Gastroesophageal sphincter (tissue), 4 donors: ENCODE measurements at places on chromosomes 16 and 17.

GRCh38 chr17:427327-427726 is 74.7 kb upstream of the RPH3AL start:
- no peak for ATAC-seq

GRCh38 chr16:21598206-21598605 is 1.2 kb upstream of the METTL9 start:
- ATAC-seq, result no peak

GRCh38 chr16:24978370-24978914 is 36.7 kb downstream of the ARHGAP17 start:
- ATAC-seq, result no peak

GRCh38 chr17:80246726-80247125 is 13.9 kb upstream of the RNF213 start:
- ATAC-seq, result no peak

DNA sequence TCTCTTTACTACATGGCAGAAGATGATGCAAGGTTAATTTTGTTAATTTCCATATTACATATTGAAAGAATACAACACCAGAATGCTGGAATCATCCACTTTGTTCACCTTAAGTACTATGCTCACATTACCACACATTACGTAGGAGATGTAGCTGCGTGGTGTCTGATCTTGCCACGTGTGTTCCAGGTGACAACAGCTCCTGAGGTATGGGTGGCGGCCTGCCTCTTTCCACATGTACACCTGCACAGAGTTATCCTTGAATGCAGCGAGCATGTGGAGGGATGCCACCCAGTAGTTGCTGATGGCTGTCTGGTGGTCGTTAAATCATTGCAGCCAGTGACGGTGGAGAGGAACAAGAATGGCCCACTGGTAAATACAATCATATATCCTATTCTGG is 740.5 kb upstream of the EEF2KMT start:
- no peak for ATAC-seq

DNA sequence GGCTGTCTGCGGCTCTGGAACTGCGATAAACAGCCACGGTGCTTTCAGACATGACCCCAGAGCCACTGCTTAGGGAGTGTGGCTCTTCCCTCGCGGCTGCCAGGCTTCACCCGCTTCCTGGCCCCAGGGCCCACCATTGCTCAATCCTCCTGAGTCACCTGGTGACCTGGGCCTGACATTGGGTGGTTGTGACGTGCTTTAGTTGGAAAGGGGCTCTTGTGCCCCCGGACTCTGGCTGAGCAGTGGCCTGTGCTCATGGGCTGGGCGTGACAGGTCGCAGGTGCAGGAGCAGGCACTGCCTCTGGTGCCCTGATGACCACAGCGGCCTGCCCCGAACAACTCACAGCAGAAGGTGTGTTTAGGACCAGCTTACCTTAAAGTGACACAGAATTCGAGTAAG is 8.6 kb upstream of the NUDT16L1 start:
- ATAC-seq, result no peak

GRCh38 chr17:35795007-35795870 is at the start of gene MMP28:
Gene MMP28 (minus strand): TSS chr17:35795641. CDS start chr17:35795377, 264 bp downstream.
- peak; percentile 75 for ATAC-seq

DNA sequence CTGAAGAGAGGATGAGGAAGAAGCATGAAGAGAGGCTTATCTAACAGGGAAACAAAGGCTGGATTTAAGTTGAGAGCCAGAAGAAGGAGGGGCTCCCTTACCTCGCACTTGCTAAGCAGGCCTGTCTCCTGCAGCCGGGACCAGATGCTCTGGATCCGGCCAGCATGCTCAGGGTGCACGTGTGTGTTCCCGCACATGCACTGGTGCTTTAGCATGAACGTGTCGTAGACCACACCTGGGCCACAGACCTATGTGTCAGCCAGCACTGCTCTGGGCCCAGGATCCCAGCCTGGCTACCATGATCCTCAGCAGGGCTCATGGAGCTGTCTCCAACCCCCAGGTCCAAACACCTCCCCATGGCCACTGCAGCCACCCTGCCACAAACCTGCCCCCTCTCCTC is 14.4 kb downstream of the G6PC3 start:
- ATAC-seq, result no peak

DNA sequence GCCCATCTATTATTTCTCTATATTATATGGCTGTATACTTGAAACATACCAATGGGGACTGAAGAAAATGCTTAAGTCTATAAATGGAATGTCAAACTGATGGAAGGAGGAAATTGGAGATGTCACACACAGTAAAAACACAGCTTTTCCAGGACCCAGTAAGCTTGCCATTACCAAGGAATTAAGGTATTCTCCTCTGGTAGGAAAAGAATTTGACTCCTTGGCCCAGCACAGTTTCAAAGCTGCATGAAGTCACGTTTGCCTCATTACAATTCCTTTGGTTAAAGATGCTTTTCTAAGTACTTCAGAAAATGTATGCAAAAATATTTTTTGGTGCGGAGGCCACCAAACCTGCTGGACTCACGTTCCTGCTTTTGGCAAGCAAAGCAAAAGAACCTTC is 48.5 kb downstream of the CDH13 start:
- ATAC-seq, result no peak

- ATAC-seq, result no peak
Observed at GRCh38 chr17:7552621-7553051, 3.8 kb downstream of the TNFSF12 start.

DNA sequence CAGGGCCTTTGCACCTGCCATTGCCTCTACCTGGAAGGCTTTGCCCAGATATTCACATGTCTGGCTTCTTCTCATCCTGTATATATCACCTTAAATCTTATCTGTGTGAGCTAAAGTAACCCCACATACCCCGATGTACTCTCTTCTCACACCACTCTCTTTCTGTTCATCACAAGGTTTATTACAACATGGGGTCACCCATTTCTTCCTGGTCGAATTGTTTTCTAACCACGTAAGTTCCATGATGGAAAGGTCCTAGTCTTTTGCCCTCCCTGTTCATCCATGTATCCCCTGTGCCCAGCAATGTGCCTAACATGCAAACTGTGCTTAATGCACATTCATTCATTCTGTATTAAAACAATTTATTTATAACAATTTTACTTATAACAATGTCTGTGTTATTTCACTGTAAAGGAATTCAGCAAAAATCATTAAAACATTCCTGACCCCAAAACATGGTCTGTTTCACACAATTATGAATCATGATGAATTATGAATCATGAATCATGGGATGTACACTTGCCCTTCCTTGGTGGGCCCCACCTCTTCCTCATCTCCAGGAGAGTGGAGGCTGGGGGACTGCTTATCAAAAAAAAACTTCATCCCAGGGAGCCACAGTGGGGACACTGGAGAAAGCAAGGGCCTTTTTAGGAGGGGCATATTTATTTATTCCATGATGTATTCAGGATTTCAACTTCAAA is 336.4 kb downstream of the GRIN2A start:
- no peak for ATAC-seq

- ATAC-seq, result no peak
Observed at GRCh38 chr16:27452569-27453493, 50.9 kb downstream of the IL21R start.

GRCh38 chr17:31538080-31538762 is 146.7 kb downstream of the RAB11FIP4 start:
- no peak for ATAC-seq

GRCh38 chr17:58371300-58371950 is 19.4 kb upstream of the SUPT4H1 start:
- no peak for ATAC-seq

DNA sequence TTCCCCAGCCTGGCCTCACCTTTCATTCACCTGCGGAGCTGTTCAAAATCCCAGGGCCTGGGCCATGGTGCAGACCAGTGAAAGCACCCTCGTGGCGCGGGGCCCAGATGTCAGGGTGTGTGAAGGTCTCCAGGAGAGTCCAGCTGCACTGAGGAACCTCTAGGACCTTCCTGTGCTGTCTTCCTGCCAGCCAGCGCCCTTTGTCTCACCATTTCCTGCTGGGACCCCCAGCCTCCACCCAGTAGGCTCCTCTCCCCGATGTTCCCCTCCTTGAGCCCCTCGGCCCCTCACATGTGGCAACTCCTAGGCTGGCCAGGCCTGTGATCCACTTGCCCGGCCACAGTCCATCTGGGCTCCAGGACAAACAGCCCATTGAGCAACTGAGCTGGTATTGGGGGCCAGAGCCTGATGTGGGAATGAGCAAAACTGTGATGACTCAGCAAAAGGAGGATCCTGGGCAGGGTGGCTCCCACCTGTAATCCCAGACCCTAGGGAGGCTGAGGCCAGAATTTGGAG is 677 bp downstream of the SULT1A2 start:
- ATAC-seq, result no peak

DNA sequence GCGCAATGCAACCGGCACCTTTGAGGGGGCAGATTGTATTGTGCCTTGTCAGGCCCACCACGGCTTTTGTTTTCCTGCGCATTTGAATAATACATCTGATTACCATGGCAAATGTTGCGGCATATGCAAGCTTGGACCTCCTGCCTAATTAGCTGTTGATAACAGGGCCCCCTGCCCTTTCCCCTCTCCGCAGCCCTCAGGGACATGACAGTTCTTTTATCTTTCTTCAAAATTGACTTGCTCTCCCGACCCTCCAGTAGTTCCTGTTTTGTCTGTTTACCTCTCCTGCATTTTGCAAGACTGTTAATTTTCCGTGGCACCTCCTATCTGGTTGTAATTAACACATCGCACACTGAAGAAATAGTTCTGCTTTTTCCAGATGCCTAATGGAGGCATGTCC is 86.8 kb downstream of the RBFOX1 start:
- ATAC-seq, result no peak

GRCh38 chr17:51214920-51215319 is 44.9 kb downstream of the MBTD1 start:
- ATAC-seq, result no peak

- no peak for ATAC-seq
Observed at GRCh38 chr16:26334218-26335111, 642.7 kb downstream of the HS3ST4 start.

- no peak for ATAC-seq
Observed at GRCh38 chr17:51045621-51046020, 75.0 kb downstream of the SPAG9 start.

GRCh38 chr16:50302472-50303005 is 36.2 kb downstream of the ADCY7 start:
- no peak for ATAC-seq

DNA sequence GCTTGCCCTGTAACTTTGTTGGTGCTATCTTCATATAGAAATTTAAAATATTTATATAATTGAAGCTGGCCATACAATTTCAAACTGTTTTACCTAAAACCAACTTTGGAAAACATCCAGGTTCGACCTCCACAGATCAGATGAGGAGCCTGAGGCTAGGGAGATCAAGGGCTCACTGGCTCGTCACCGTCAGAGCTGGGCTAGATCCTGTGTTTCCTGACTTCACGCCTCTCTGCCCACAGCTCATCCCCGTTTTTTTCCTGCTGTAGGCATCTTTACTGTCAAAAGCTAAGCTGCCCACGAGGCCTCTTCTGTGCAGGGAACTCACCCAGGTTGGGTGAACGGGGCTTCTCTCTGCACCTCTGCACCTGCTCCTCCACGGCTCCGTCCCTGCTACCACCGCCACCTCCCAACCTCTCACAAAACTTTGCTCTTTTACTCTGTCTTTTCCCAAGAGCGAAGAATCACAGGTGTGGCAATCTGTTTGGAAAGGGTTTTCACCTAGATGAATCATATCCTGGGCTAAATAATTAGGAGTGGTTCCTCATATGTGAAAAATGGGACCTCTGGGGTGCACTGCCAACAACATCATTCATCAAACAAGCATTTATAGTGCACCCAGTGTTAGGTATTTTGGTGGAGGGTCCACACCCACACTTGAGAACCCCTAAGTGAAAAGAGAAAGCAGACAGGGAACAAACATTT is 24.8 kb upstream of the KDM6B start:
- no peak for ATAC-seq

DNA sequence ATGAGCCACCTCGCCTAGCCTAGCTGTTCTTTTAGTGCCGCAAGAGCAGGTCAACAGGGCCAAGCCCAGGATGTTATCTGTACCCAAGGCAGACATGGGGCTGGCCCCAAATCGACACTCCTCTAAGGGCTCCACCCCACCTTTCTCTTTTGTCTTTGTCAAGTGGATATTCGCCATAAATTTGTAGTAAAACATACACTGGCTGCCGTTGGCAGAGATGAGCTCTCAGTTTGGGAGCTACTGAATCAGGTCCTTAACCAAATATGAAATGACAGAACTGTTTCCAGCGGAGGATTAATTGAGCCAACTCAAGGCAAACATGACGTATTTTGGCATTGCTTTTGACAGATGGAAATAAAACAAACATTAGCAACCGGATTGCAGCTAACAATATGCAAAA is 556.9 kb upstream of the CDH5 start:
- ATAC-seq, result no peak

- ATAC-seq, result no peak
Observed at GRCh38 chr17:67021196-67021595, 23.2 kb upstream of the CACNG1 start.

GRCh38 chr17:79874329-79874981 is 35.2 kb upstream of the CBX4 start:
- ATAC-seq, result no peak

- ATAC-seq, result peak; percentile 37
Observed at GRCh38 chr16:12229759-12230594, 253.4 kb downstream of the SNX29 start.

GRCh38 chr16:80039777-80040176 is 439.2 kb upstream of the MAF start:
- ATAC-seq, result no peak

- ATAC-seq, result no peak
Observed at GRCh38 chr17:72119873-72120641, 763 bp upstream of the SOX9 start.

DNA sequence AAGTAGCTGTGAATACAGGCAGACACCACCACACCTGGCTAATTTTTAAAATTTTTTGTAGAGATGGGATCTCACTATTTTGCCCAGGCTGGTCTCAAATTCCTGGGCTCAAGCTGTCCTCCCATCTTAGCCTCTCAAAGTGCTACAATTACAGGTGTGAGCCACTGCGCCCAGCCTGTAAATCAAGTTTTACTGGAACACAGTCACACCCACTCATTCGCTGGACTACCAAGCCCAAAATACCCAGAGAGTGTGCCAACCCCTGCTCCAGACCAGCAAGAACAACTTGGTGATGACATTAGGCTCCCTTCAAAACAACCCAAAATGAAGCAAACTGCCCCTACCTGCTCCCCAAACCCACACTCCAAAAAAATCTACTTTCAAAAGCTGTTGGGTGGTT is 36.0 kb downstream of the TVP23A start:
- ATAC-seq, result no peak

- ATAC-seq, result no peak
Observed at GRCh38 chr16:14056970-14057369, 14.1 kb upstream of the MRTFB start.

GRCh38 chr16:2785101-2785991 is 2.0 kb downstream of the PRSS33 start:
- peak; percentile 13 for ATAC-seq
